ENCODE measurements at places on chromosomes 12 and 14.

- no peak for DNase-seq
Measured at GRCh38 chr12:116408489-116409250, 131.2 kb upstream of the MED13L start.

DNA sequence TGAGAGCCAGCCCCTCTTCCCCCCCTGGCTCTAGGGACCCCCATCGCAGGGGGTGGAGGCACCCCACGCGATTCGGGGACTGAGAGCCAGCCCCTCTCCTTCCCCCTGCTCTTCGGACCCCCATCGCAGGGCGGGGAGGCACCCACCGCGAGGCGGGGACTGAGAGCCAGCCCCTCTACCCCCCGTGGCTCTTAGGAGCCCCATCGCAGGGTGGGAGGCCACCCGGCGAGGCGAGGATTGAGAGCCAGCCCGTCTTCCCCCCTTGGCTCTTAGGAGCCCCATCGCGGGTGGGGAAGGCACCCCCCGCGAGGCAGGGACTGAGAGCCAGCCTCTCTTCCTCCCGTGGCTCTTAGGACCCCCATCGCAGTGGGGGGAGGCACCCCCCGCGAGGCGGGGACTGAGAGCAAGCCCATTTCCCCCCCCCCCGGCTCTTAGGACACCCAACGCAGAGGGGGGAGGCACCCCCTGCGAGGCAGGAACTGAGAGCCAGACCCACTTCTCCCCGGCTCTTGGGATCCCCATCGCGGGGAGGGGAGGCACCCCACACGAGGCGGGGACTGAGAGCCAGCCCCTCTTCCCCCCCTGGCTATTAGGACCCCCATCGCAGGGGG, 45.6 kb downstream of the DDX11 start:
- DNase-seq: no peak

- DNase-seq: peak; percentile 76
Measured at GRCh38 chr12:107092669-107093416, 506 bp downstream of the CRY1 start.

GRCh38 chr12:52971679-52972329, 22.9 kb downstream of the KRT18 start:
- no peak for DNase-seq

DNA sequence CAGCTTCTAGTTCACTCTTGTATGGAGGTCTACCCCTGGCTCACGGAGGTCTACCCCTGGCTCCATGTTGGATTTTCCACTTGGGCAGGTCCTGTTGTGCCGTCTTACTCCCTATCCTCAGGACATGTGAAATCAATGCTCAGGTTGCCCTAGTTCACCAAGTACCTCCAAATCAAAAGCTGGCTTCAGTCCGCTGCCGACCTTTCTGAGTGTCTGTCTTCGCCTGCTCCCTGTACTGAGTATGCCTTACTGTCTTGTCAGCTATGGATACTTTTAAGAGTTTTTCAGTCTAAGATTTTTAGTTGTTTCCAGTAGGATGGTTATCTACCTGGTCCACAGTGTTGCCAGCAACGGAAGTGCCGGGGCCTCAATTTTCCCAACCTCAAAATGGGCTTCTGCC, 40.1 kb upstream of the BCL11B start:
- no peak for DNase-seq

DNA sequence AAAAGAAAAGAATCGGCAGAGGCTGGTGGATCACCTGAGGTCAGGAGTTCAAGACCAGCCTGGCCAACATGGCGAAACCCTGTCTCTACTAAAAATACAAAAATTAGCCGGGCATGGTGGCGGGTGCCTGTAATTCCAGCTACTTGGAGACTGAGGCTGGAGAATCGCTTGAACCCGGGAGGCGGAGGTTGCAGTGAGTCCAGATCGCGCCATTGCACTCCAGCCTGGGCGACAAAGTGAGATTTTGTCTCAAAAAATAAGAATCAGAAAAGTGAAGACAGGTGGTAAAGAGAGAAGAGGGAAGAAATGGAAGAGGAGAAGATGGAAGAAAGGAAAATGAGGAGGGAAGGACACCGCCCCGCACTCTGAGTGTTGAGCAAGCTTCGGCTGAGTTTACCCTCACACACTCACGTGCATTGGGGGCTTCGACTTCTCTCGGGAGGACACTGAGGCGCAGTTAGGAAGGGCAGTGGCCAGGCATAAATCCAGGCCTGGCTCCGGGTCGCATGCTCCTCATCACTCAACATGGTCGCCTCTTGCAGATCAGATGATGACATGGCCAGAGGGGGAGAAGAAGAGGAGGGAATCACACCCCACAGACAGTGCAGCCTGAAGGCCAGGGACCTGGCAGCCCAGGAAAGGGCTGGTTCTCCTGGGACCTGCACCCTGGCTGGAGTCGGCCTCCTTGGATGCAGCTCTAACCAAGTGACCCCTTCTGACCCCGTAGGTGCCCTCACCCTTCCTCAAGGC, 61.1 kb downstream of the PRMT8 start:
- DNase-seq: no peak

- DNase-seq: peak; percentile 67
Measured at GRCh38 chr12:123916729-123917128, 55.9 kb downstream of the CCDC92 start.

GRCh38 chr12:108798551-108799221, 58.7 kb downstream of the SSH1 start:
- no peak for DNase-seq

- no peak for DNase-seq
Measured at GRCh38 chr12:10126413-10126812, 3.6 kb downstream of the CLEC7A start.

DNA sequence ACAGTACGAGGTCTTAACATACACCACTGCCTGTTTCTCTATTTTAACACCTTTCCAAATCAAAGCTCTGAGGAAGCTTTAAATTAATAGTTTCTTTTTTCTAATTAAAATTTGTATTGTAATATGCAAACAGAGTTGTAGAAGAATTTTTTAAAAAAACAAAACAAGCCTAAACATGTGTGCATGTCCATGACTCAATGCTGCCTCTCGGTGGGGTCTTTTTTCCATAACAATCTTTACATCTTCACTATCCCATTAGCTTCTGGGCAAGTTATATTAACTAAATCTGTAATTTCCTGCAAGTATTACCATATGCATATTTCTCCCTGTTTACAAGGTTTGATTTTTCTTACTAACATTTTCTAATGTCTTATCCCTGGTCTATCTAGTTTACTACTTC, 143.9 kb upstream of the NAV3 start:
- DNase-seq: no peak

DNA sequence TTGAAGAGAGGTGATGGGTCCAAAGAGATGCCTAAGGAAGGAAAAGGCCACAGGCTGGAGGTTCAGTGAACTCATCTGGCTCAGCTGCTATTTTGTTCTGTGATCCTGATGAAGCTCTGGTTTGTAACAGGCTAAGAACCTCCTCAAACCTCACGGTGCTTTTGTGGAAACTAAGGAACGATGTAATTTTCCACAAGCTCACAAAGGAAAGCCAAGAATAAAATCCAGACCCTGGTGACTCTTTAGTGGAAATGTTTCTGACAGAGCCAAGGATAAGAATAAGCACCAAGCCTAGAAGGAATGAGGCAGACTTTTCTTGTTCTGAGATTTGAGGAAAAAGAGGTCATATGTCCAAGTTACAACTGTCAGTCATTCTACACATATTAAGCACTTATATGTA, 93.6 kb downstream of the SLC24A4 start:
- DNase-seq: no peak

GRCh38 chr12:92601680-92602079, 101.1 kb upstream of the PLEKHG7 start:
- DNase-seq: no peak

GRCh38 chr12:65164774-65165173, 4.6 kb upstream of the LEMD3 start:
- no peak for DNase-seq

DNA sequence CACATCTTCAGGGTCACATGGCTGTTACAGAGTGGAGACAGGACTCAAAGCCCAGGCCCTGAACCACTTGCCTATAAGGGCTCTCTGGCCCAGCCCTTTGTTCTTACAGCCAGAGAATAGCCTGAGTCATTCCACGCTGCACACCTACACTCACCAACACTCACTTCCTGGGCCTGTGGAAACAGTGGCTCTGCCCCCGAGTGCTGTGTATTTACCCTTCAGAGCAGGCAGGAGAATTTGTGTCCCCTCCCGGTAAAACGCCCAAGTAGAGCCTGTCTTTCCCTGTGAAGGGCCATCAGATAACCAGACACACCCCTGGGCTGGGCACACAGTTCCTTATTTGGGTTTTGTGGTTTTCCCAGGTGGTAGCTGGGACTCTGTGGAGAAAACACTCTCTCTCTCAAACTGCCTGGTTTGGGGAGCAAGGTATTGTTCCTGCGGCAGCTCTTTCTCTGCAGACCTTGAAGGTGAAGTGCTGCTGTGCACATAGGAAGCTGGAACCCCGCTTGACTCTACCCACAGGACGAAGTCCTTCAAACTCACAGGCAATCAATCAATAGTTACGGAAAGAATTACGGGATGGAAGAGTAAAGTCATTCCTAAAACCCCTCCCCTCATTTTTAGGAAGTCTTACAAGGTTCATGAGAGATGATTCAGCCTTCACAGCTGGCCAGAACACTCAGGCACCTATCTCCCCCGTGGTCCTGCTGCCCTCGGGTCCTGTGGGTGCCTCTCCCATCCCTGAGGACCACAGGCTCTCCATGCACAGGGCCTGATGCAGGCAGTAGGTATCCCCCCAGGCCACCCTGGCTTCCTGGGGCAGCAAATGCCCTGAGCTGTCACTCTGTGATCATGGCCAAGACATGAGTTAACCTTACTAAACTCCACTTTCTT, 20.3 kb downstream of the FIGNL2 start:
- DNase-seq: peak; percentile 78

GRCh38 chr14:35897616-35898111, 71.5 kb downstream of the BRMS1L start:
- no peak for DNase-seq

- no peak for DNase-seq
Measured at GRCh38 chr12:121905746-121906145, 12.6 kb upstream of the CFAP251 start.

DNA sequence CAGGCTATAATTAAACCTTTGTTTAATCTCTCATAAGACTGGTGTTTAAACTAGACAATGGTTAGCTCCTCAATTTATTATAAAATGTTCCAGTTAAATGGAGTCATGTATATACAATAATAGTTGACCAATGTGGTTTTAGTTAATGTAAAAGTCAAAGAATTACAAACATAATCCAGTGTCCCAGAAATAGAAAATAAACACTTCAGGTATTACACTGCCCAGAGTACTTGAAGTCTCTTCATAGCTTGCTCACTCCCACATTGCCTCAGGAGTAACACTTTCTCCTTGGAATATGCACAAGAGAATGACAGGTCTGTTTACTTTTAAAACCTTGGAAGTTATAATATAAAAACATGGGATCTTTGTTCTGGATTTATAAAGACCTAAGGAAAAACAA, 60.5 kb downstream of the SLC38A1 start:
- DNase-seq: no peak

DNA sequence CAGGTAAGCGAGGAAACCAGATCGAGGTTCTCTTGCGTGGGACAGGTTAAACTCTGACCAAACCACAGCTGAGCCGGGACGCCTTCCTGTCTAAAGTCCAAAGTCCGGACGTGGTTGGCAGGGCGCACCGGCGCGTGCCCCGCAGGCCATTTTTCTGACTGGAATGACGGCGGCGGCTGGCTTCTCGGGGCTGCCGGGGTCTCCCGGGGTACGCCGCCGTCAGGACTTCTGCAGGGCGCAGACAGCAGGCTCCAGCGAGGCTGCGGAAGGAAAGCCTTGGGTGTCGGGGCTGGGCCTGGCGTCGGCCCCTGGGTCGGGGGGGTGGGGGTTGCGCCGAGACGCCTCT, 32.8 kb downstream of the MIA2 start:
- peak; percentile 57 for DNase-seq

DNA sequence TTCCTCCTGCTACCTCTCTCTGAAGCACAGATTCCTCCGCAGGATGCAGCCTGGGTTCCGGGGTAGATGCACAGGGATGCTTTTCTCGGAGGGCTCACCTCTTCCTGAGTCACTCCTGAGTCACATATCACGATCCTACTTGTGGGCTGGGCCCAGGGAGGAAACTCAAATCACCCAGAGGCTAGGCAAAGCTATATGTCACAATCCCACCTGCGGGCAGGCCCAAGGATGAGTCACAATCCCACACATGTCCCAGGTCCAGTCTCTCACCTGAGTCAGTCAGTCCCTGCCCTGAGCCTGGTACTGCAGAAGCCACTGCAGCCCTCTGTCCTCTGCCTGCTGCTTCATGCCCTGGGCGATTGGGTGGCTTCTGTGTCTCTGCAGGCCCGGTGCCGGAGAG, 149.0 kb upstream of the GSC start:
- DNase-seq: no peak

- DNase-seq: no peak
Measured at GRCh38 chr12:105060715-105061378, 23.4 kb downstream of the ALDH1L2 start.

DNA sequence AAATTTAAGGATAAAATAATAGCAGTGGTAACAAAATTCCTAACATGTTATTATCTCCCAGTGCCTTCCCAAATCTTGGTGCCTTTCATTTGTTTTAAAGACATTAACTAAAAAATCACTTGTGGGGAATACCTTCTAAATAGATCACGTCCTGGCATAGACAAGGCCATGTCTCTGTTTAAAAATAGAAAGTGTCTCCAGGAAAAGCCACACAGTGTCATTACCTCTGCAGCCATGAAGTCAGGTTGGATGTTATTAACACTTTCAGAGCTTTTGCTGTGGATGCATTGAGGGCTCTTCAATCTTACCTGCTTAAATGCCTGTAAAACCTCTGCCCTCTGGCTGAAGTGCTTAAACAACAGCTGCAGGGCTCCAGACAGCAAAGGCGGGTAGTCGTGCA, 211.1 kb downstream of the ITPR2 start:
- DNase-seq: no peak

- no peak for DNase-seq
Measured at GRCh38 chr12:20474443-20474842, 106.1 kb downstream of the PDE3A start.
